ENCODE measurements at places on chromosomes 7 and 10. TPM values are rescaled to one million over a fixed set of nuclear protein-coding genes. Genes with fewer than 3 reads are reported as not detected.

The CPN1 gene
- total RNA-seq: 0.20 TPM

The TRPV5 gene
- total RNA-seq: not detected

The CNPY1 gene
- not detected for total RNA-seq

The ODAD2 gene
- total RNA-seq: not detected

The MEOX2 gene
- total RNA-seq: not detected

The POLR2J2 gene
- 0.28 TPM for total RNA-seq

The CLDN4 gene
- total RNA-seq: 5.8 TPM

The ZC3HAV1L gene
- 7.4 TPM for total RNA-seq

The ENTPD7 gene
- 8.7 TPM for total RNA-seq

The SPDYE18 gene
- not detected for total RNA-seq

The SYT15 gene
- 2.4 TPM for total RNA-seq

The GRID1 gene
- total RNA-seq: 0.32 TPM

The LMOD2 gene
- total RNA-seq: not detected

The RELN gene
- 0.01 TPM for total RNA-seq

The CFTR gene
- total RNA-seq: not detected

The ASZ1 gene
- total RNA-seq: not detected

The SP4 gene
- 1.1 TPM for total RNA-seq

The RPEL1 gene
- 0.09 TPM for total RNA-seq

The AGR2 gene
- 104 TPM for total RNA-seq

The NKX6-2 gene
- total RNA-seq: 0.46 TPM

The AGMO gene
- total RNA-seq: 0.35 TPM

The TSPAN15 gene
- total RNA-seq: 125 TPM

The YKT6 gene
- total RNA-seq: 129 TPM

The UBE2D1 gene
- total RNA-seq: 20.7 TPM

The BMPER gene
- total RNA-seq: 5.1 TPM

The ACTL6B gene
- not detected for total RNA-seq

The DMTF1 gene
- 19.6 TPM for total RNA-seq

The PLPP4 gene
- 0.28 TPM for total RNA-seq

The CRYGN gene
- total RNA-seq: not detected

The CREB5 gene
- 5.3 TPM for total RNA-seq

The ESYT2 gene
- total RNA-seq: 90.8 TPM

The SH2D4B gene
- 0.10 TPM for total RNA-seq

The SGCE gene
- 51.5 TPM for total RNA-seq

The MYL10 gene
- total RNA-seq: not detected

The KCP gene
- 0.09 TPM for total RNA-seq

The PIK3CG gene
- total RNA-seq: not detected

The DGKI gene
- total RNA-seq: 0.23 TPM

The PITX3 gene
- 0.86 TPM for total RNA-seq

The CALY gene
- total RNA-seq: 0.69 TPM

The NXPH1 gene
- not detected for total RNA-seq

The HIF1AN gene
- total RNA-seq: 19.5 TPM

The PVRIG gene
- total RNA-seq: not detected

The TMEM213 gene
- not detected for total RNA-seq

The ABCC2 gene
- total RNA-seq: 138 TPM

The HECW1 gene
- total RNA-seq: 14.9 TPM

The AGFG2 gene
- total RNA-seq: 18.9 TPM

The GPRIN2 gene
- total RNA-seq: 32.7 TPM

The CAPZA2 gene
- 178 TPM for total RNA-seq

The LIPJ gene
- total RNA-seq: not detected

The SUN3 gene
- not detected for total RNA-seq

The PTPRN2 gene
- 0.83 TPM for total RNA-seq

The PLXNA4 gene
- total RNA-seq: 1.1 TPM

The SLC25A28 gene
- 21.8 TPM for total RNA-seq
